Suprapubic skin (tissue), 4 donors: ENCODE measurements at places on chromosomes 1 and 21. TPM values are rescaled to one million over a fixed set of nuclear protein-coding genes. Genes with fewer than 3 reads are reported as not detected.

GRCh38 chr1:46369542-46370213, 24.4 kb upstream of the FAAH start:
- DNase-seq = no peak

- DNase-seq = no peak
These were observed 356.9 kb downstream of the SIPA1L2 start for GRCh38 chr1:232273011-232273410.

DNA sequence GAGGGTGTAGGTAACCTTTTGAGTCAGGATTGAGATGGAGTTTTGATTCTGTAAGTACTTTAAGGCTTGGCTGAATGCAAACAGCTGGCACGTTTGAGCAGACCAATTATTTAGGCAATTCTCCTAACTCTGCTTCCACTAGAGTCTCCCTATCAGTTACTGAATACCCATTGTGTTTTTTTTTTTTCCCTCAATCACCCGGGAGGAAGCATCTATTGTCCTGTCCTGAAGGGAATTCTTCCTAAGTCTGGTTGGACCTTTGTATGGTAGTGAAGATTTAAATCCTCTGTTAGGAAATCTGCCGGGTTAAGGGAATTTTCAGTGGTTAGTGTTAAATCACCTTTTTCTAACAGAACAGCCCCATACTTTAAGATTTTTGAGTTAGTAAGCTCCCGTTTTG, 571.2 kb upstream of the USP24 start:
- DNase-seq = no peak

- no peak for DNase-seq
These were observed 555.3 kb downstream of the NUF2 start for GRCh38 chr1:163877016-163877415.

DNA sequence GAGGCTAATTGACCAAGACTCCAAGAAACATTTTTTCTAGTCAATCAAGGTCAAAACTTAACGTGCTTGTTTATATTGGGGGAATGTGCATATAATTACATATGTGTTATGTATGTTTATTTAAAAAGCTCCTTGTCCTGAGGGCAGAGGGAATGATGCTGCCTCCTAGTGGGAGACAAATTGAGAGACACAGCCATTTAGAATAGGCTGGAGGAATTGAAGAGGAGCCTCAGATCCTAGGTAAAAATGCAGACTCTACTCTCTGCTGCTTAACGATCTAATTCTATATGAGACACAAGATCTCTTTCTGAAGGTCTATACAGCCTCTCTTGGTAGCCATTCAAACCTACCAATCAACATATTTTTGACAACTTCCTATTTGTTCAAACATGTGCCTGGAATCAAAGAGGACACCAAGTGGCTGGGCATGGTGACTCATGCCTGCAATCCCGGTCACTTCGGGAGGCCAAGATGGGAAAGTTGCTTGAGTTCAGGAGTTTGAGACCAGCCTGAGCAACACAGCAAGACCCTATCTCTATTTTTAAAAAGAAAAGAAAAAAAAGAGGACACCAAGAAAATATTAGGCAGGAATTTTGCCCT, 136.6 kb upstream of the ZNF648 start:
- DNase-seq = no peak

GRCh38 chr1:244056577-244056976, 5.5 kb downstream of the ZBTB18 start:
- no peak for DNase-seq

DNA sequence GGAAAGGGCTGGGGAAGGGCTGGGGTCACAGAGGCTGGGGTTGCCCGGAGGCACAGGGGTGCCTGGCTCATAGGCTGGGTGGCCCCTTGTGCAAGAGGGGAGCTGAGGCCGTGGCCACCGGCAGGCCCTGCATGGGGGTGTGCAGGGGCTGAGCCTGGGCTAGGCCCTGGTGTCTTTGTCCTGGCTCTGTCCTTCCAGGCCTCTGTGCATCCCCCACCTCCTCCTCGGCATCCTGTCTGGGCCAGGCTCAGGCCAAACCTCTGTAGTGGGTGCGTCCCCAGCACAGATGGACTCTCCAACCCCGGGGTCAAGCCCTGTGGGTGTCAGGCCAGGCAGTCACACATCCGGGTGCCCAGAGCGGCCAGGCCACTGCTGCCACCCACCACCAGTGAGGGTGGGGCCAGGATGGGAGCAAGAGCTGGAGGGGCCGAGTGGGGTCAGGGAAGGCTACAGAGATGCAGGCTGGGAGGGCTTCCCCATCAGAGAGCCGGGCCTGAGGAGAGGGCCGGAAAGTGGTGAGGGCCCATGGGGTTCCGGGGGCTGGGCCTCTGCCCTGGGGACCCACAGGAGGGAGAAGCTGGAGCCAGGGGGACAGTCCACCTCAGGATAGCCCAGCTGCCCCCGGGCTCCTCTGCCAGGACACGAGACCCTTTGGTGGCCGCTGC, 19.4 kb downstream of the PANK4 start:
- DNase-seq = no peak

GRCh38 chr1:109290998-109291397, 8.1 kb upstream of the PSRC1 start:
- no peak for DNase-seq

GRCh38 chr1:207028884-207029650, 3.5 kb downstream of the C1orf116 start:
- no peak for DNase-seq

- no peak for DNase-seq
These were observed 14.7 kb upstream of the GPR37L1 start for GRCh38 chr1:202107801-202108731.

- DNase-seq = no peak
These were observed 69.3 kb downstream of the MAN1A2 start for GRCh38 chr1:117436513-117436912.

DNA sequence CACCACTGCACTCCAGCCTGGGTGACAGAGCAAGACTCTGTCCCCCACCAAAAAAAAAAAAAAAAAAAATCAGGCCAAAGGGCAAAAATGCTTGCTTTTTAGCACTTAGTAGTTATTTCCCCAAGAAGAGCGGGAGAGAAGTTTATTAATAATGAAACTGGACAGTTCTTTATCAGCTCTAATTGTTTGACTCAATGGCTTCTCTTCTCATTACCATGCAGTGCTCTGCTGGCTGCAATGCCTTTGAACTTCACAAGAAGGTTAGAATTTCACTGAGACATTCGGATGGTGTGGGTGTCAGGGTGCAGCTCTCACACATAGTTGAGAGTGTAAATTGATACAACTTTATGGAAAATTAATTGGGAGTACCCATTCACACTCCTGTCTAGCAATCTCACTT, 63.7 kb downstream of the EDARADD start:
- DNase-seq = no peak

GRCh38 chr1:41380979-41381691, 19.9 kb downstream of the FOXO6 start:
- DNase-seq = no peak

DNA sequence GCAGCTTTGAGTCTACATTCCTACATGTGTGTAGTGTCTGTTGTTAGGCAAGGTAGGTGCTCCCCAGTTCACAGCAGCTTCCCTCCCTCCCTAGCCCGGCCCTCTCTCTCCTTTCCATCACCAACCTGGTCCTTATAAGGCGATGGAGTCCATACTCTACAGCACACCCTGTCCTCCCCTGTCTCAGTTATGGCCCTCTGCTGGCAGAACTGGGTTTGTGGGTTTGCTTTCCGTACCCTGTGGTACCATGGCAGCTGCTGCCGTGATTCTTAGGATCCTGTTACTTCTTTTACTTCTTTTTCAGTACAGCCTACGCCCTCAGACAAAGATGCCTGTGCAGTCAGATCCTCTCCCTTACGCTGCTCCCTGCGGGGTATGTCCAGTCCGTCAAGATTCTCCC, 31.7 kb downstream of the AK5 start:
- DNase-seq = no peak

GRCh38 chr21:43884861-43885417, 19.9 kb downstream of the AGPAT3 start:
- DNase-seq = no peak

DNA sequence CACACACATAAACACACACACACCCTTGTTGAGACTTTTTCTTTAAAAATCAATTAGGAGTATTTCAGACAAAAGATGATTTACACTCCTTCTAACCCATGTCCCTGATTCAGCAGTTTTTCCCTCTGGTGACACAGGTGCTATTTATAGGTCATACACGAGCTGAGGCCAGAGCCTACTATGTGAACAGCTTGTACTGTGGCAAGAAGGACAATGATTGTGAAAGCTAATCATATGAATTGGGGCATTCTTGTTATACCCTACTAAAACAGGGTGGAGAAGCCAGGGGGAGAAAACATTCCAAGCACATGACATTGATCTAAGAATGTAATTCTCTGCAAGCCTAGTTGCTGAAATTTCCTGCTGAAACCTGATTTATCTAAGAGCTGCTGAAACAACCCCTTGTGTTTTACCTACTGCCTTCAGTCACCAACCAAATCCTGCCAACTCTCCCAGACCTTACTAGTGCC, 60.3 kb downstream of the XCL1 start:
- DNase-seq = no peak

KCNH1 gene
- total RNA-seq = not detected

RGSL1 gene
- total RNA-seq = not detected

PTGER3 gene
- 60.8 TPM for total RNA-seq

MATN1 gene
- not detected for total RNA-seq

SF3B4 gene
- total RNA-seq = 23.9 TPM

USH2A gene
- not detected for total RNA-seq
